PC-9 (cell line): ENCODE measurements at places on chromosomes 5 and 9. TPM values are rescaled to one million over a fixed set of nuclear protein-coding genes. Genes with fewer than 3 reads are reported as not detected.

SHOC1 gene
- 0.20 TPM in 1 of 2 replicates, not detected in the other for total RNA-seq

GRCh38 chr5:106827061-106827460 lies 843.7 kb downstream of the EFNA5 start:
- H3K4me1 ChIP-seq = no peaks in the 10 kb centered on the region
- no peaks in the 10 kb centered on the region for H3K36me3 ChIP-seq
- H3K27me3 ChIP-seq = no peaks in the 10 kb centered on the region
- no peak overlapping the region for H3K27ac ChIP-seq

GRCh38 chr5:172502410-172502809 lies 48.1 kb upstream of the SH3PXD2B start:
- H3K27me3 ChIP-seq = peaks cover 28% of the 10 kb centered on the region
- no peak overlapping the region for H3K4me3 ChIP-seq
- H3K36me3 ChIP-seq = no peaks in the 10 kb centered on the region

DNA sequence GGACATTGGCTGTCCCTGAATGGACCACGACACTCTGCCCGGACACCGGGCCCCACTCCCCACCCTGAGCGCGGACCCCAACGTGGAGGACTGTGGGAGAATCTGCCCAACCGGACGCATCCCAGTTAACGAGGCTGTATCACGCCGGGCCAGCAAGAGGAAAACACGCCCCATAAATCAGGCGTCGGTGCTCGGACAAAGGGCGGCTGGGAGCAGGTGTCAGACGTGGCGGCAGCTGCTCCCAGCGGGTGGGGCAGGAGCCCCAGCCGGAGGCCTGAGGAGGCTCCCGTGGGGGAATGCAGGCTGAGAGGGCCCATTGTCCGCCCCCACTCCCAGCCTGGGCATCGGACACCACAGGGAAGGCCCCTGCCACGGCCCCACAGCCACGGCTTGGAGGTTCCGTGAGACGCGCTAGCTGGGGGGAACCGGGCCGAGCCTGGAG lies 19.2 kb downstream of the NOTCH1 start:
- DNase-seq = no peak
- H3K27me3 ChIP-seq = no peaks in the 10 kb centered on the region
- no peak overlapping the region for H3K4me3 ChIP-seq

DNA sequence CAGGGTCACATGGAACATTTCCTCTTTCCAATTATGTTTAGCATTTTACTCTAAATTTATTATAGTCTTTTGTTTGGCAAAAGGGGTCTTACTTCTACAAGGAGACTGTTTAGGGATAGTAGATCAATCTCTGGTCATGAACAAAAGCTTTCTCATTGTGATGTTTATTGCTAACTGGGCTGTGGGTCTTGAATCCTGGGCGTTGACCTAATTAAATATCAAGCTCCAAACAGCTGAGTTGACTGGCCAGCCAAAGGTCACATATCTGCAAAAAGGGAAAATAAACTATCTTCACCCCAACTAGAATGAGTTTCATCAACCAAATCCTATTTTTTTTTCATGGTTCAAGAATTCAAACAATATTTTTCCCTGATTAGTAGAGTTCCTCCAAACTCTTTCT lies 245.4 kb upstream of the TUT7 start:
- H3K4me1 ChIP-seq = peaks cover 16% of the 10 kb centered on the region; the same call in 1 of the 2 replicates
- no peaks in the 10 kb centered on the region for H3K36me3 ChIP-seq
- no peak for DNase-seq
- no peak overlapping the region for H3K27ac ChIP-seq
- no peak overlapping the region for H3K4me3 ChIP-seq

DNA sequence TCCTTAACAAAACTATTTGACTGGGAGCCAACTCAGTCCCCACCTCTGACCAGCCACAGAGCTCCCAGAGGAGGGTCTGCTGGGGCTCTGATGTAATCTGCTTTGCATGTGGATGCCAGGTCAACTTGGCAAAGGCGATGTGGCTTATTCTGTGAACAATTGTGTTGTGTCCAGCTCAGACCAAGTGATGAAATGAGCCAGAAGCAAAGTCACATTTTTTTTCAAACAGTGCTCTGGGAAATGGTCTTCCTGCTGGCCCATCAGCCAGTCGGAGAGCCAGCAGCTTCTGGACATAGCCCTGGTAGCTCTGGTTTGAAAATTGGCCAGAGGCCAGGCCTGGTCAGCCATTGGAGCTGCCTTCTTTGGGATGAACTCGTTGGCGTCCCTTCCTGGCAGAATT lies 86.5 kb downstream of the ANGPTL2 start:
- no peak overlapping the region for H3K4me3 ChIP-seq
- H3K27me3 ChIP-seq = no peaks in the 10 kb centered on the region
- no peaks in the 10 kb centered on the region for H3K36me3 ChIP-seq
- DNase-seq = no peak
- no peak overlapping the region for H3K27ac ChIP-seq

DNA sequence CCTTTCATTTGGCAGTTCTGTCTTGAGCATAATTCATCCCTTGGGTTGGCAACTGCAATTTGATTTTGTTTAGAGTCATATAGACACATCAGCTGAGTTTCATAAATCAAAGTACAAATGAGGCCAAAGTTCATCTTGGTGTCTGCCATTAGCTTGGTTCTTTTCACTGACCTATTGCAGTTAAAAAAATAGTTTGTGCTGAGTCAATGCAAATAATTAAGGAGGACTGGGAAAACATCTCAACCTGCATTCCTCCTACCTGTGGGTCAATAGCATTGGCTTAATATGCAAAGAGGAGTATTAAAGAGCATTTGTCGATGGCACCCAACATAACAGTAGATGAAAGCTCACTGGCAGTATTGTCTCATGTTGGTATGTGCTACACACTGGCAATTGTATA lies 1.6 kb downstream of the PKD2L2 start:
- H3K4me3 ChIP-seq = no peak overlapping the region
- no peak for DNase-seq
- H3K27me3 ChIP-seq = no peaks in the 10 kb centered on the region
- H3K27ac ChIP-seq = peak overlapping the region; percentile 51
- H3K36me3 ChIP-seq = no peaks in the 10 kb centered on the region
- peaks cover 35% of the 10 kb centered on the region for H3K4me1 ChIP-seq

- peaks cover 33% of the 10 kb centered on the region for H3K27me3 ChIP-seq
- DNase-seq = no peak
- no peak overlapping the region for H3K4me3 ChIP-seq
- no peaks in the 10 kb centered on the region for H3K36me3 ChIP-seq
- H3K27ac ChIP-seq = no peak overlapping the region
These were observed 18.3 kb upstream of the RNU6ATAC start for GRCh38 chr9:134182554-134183085.

PTPN3 gene
- 19.0 and 20.2 TPM in 2 replicates for total RNA-seq

NEUROG1 gene
- total RNA-seq = not detected in 2 replicates

NUTM2G gene
- not detected in 2 replicates for total RNA-seq

DNA sequence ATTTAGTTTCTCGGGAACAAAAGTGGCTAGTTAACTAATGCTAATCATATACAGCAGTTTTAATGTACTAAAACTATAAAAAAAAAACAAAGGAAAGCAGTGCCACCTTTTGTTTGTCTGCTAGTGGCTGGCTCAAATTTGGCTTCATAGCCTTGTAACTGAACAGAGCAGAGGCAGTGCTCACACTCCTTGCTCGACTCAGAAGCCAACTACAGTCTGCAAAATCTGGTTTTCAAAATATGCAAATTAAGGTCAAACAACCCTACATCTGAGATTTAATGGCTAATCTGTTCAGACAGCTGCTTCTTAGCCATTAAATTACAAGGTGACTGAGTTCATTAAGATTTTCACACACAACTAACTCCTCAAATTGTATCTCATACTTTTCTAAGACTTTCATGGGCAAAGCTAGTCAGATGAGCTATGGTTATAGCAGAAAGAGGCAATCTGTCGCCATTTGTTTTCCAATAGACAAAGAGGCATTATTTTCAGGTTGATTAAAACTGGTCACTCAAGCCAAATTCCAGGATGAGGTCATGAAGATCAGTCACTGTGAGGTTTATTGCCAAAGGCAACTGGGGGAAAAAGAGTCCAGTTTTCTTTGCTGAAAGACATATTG lies 56.8 kb upstream of the EPB41L4A start:
- no peaks in the 10 kb centered on the region for H3K27me3 ChIP-seq
- DNase-seq = no peak
- no peak overlapping the region for H3K4me3 ChIP-seq
- H3K36me3 ChIP-seq = no peaks in the 10 kb centered on the region

GRCh38 chr5:80703747-80704146 lies 49.0 kb upstream of the DHFR start:
- H3K36me3 ChIP-seq = 0 out of 2 replicates have a peak, but pooled peaks cover 3% of the 10 kb centered on the region
- H3K27me3 ChIP-seq = no peaks in the 10 kb centered on the region
- no peaks in the 10 kb centered on the region for H3K4me1 ChIP-seq
- no peak overlapping the region for H3K27ac ChIP-seq
- no peak for DNase-seq

DNA sequence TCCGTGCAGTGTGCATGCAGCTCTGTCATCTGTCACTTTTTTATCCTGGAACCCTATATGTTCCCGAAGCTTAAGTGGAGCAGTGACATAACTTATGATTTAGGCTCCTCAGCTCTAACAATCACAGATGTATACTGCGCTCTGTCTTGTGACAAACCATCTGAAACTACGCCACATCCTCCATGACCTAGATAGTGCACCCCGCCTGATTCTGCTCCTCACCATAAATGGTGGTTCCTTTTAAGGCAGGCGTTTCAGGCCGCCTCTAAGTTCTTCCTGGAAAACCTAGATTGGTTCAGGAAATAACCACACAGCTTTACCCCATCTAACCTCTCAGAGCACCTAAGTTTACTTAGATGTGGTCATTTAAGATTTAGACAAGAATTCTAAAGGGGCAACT lies 372.0 kb downstream of the CDH10 start:
- no peak for DNase-seq
- H3K4me3 ChIP-seq = no peak overlapping the region
- no peaks in the 10 kb centered on the region for H3K4me1 ChIP-seq
- no peak overlapping the region for H3K27ac ChIP-seq

TTC16 gene
- 0.26 and 0.40 TPM in 2 replicates for total RNA-seq

- no peaks in the 10 kb centered on the region for H3K4me1 ChIP-seq
- no peaks in the 10 kb centered on the region for H3K27me3 ChIP-seq
- peaks cover 23% of the 10 kb centered on the region; the same call in 1 of the 2 replicates for H3K36me3 ChIP-seq
- H3K4me3 ChIP-seq = no peak overlapping the region
These were observed 755 bp downstream of the DND1 start for GRCh38 chr5:140672455-140673186.

DNA sequence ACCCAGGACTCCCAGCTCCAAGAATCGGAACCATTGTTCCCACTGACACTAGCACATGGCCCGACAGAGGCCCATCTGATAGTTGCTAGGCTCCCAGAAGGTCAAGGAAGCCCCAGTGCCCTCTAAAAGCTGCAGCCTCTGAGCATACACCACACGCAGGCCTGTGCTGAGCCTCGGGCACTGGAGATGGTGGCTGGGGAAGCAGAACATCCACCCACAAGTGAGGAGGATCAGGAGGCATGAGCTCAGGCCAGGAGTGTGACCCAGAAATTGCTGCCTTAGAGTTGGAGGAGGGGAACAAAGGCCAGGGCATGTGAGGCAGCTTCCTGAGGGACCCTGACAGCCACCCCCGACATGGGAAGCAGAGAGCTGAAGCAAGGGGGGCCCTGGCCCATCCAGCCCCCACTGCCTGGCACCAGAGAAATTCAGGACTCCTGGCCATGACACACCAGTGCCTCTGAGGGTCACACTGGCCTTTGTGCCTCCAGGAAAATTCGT lies 21.4 kb downstream of the IPPK start:
- no peak overlapping the region for H3K27ac ChIP-seq
- peaks cover 10% of the 10 kb centered on the region for H3K36me3 ChIP-seq
- H3K27me3 ChIP-seq = no peaks in the 10 kb centered on the region
- H3K4me1 ChIP-seq = no peaks in the 10 kb centered on the region

DNA sequence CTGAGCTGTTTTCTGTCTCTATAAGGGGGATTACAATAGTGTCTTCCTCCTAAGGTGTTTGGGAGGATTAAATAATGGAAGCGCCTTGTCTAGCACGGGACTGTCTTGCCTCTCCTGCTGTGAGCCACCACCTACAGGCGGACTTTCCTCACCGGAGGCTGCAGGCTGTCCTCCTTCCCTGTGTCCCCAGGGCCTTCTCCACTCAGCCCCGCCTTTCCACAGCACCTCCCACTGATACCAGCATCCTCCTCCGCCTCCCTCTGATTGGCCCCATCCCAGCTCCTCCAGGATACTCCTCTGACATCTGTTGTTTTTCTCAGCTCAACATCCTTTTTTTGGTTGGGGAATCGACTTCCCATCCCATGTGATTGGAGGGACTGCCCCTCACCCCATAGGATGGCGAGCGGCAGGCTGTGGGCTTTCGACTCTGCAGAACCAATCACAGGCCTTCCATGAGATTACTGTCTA lies 851 bp upstream of the ZDHHC12 start:
- H3K4me3 ChIP-seq = peak overlapping the region; percentile 79
- H3K27ac ChIP-seq = no peak overlapping the region
- peak; percentile 78 for DNase-seq
- H3K4me1 ChIP-seq = no peaks in the 10 kb centered on the region
- H3K27me3 ChIP-seq = no peaks in the 10 kb centered on the region

DNA sequence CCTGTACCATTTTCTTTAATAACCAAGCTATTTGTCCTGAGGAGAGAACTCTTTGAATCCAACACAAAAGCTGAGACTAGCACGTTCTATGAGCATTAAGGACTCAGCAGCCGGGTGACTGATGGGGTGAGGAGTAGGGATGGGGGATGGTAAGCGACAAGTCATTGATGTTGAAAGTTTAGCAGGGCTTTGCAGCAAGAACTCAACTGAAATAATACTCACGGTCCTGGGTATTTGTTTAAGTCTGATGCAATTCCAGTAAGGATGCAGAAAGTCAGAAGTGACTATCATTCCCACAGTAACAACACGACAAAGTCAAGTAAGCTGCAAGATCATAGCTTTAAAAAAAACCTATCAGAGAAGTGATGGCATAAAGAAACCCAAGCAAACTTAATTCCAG lies 131.1 kb downstream of the ACTL7B start:
- no peak for DNase-seq
- H3K36me3 ChIP-seq = no peaks in the 10 kb centered on the region
- no peak overlapping the region for H3K4me3 ChIP-seq
- no peak overlapping the region for H3K27ac ChIP-seq
- H3K27me3 ChIP-seq = no peaks in the 10 kb centered on the region

MLANA gene
- not detected in 2 replicates for total RNA-seq

GRCh38 chr5:42423285-42424165 lies at the start of gene GHR:
Gene GHR, plus strand, starts transcription at chr5:42423439. Its CDS starts 142,436 bp downstream, at chr5:42565875.
- H3K27me3 ChIP-seq = no peaks in the 10 kb centered on the region
- DNase-seq = peak; percentile 67
- no peaks in the 10 kb centered on the region for H3K36me3 ChIP-seq
- no peak within 1 kb of the TSS for H3K4me3 ChIP-seq
- H3K4me1 ChIP-seq = no peaks in the 10 kb centered on the region

DNA sequence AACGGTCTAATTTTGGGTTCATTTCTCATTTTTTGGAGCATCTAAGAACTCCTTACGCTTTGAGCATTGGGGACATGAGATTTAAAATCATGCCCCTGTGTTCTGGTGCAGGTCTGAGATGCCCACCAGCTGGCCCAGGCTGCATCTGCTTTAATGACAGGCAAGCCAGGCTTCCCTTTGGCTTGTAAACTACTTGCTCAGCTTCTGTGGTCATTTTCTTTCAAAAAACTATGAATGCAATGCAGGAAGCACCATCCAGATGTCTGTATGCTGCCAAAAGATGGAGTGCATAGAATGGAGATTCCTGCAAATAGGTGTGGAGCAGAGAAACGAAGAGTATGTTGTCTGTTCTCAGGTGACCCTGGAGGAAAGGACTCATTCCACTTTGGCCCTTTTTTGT lies 399.9 kb upstream of the ADAMTSL1 start:
- H3K27me3 ChIP-seq = no peaks in the 10 kb centered on the region
- no peak overlapping the region for H3K4me3 ChIP-seq
- H3K4me1 ChIP-seq = no peaks in the 10 kb centered on the region
- DNase-seq = no peak

NUDT12 gene
- total RNA-seq = 12.9 and 13.3 TPM in 2 replicates

- no peaks in the 10 kb centered on the region for H3K36me3 ChIP-seq
- no peaks in the 10 kb centered on the region for H3K27me3 ChIP-seq
- DNase-seq = no peak
These were observed 550 bp downstream of the CORO2A start for GRCh38 chr9:98191671-98192502.
